ENCODE measurements at places on chromosomes 1 and 21.

DNA sequence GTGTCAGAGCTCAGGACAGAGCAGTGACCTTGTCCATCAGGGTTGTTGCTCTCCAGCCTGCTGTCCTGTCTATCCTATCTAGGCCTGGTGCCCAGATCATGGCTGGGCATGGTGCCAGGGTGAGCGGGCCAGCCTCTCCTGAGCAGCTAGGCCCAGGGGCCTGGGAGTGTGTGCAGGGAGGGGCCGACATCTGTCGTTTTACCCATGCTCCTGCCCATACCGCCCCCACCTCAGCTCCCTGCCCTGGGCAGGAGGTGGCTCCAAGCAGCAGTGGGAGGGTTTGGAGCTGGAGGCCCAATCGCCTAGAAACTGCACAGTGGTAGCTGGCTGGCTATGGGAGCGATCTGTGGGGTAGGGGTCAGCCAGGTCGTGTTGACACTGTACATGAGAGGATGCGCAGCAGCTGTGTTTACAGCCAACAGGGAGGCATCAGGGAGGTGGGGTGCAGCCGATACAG is 6.5 kb downstream of the INSRR start:
- peak; percentile 3 for DNase-seq

GRCh38 chr1:205945069-205945468 is 1.8 kb upstream of the SLC26A9 start:
- no peak for DNase-seq

GRCh38 chr1:58779059-58779754 is 4.6 kb downstream of the JUN start:
- no peak for DNase-seq

- no peak for DNase-seq
These were observed 593 bp upstream of the CD53 start for GRCh38 chr1:110872366-110872744.

GRCh38 chr1:197659171-197659570 is 116.1 kb downstream of the DENND1B start:
- no peak for DNase-seq

- DNase-seq: no peak
These were observed 181.8 kb upstream of the EDN2 start for GRCh38 chr1:41665962-41666917.

DNA sequence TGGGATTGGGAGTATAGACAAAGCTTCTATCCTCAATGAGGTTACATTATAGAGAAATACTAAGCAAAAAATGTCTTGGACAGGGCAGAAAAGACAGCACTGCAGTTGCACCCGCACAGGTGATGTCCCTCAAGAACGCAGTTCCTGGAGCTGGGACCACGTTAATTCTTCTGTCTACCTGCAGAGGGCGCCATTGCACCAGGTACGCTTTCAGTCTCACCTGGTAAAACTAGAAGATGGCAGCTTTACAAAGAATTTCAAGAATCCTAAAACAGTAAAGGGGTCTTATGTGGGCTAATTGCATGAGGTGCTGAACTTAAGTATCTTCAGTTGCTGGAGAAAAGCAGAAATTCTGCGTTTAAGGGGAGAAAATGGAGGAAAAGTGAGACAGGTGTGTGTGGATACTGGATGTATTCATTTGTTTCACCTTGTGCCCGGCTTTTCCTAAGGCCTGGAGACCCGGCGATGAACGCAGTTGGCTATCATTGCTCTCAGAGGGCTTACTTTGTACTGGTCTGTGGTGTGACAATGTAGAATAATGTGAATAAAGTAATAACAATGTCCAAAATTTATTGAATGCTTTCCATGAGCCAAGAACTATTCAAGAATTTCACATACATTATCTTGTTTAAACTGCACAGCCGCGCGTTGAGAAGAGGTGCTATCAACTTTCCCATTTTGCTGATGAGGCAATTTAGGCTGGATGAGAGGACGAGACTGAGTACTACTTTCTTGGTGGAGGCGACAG is 276.3 kb upstream of the GREM2 start:
- peak; percentile 20 for DNase-seq

DNA sequence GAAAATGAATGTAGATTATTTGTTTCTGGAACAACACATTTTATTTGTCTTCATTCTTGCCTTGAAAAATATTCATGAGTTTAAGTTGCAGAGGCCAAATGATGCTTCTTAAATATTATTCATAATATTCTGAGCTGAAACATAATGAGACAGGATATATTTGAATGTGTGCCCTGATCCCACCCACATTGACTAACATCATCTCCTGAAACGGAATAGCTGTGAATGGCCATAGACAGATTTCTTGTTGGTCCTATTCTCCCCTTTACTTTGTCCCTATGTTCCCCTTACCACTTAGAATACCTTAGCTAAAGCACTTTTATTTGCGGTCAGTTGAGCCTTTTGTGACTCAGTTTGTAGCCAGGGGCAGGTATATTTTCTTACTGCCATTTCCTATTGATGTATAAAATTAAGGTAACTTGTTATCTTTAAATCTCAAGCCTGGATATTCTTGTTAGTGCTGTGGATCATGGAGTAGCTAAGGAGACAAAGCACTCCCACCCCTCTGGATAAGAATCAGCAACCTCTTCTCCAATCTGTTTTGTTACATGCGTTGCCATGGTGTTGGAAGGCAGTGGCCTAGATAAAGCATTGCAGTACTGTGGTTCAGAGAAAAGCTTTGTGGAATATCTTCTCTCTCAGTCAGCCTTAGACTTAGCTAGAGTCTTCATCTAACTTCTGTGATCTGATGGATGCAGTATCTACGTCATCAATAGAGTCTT is 478.5 kb upstream of the DEPDC1 start:
- no peak for DNase-seq

DNA sequence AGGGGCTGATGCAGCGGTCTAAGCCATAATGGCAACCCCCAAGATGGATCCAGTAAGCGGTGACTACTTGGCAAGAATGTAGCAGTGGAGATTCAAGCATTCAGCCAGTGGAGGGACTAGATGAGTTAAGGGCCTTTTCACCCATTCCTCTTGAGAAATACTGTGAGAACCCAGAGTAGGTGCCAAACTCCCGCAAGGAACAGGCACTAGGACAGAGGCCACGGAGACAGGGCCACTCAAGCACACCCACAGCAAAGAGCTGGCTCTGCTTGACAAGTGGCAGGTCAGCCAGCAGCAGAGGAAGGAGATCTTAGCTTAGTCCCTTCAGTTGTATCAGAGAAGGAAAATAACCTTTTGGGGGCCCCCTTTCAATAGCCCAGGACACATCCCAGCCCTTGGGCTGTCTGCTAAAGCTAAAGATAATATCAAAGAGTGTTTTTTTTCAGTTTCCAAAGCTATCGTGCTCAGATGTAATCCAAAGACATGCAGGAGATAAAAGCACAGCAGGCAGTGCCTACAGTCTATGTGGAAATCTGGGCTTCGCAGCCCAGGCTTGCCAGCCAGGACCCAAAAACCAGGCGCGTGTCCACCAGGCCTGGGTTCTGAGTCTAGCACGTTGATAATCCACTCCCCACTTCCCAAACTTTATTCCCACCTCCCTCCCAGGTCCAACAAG is 62.0 kb upstream of the GOLT1A start:
- DNase-seq: no peak

GRCh38 chr1:23403735-23404486 is 20.6 kb downstream of the TCEA3 start:
- DNase-seq: peak; percentile 82

DNA sequence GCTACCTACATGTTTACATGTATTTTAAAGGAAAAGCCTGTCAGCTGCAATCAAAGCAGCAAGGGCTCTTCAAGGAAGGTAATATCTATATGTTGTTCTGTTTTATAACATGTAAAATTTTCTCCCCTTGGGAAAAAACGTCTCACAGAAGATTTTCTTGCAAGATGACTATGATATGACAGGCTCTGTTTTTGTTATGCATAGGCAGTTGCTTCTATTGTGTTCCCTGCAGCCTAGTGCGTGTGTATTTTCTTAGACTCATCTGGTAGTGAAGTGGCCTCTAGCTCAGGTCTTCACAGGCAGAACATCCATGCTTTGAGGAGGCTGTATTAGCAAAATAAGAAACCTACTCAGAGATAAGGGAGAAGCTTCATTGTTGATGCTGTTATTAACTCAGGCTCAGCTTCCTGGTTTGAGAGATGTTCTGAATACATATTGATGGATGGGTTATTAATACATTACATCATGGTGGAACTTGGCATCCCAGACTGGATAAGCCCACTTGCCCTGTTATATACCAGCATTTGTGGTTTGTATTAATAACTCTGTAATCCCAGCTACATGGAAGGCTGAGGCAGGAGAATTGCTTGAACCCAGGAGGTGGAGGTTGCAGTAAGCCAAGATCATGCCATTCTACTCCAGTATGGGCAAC is 35.8 kb downstream of the LAMC1 start:
- DNase-seq: no peak

DNA sequence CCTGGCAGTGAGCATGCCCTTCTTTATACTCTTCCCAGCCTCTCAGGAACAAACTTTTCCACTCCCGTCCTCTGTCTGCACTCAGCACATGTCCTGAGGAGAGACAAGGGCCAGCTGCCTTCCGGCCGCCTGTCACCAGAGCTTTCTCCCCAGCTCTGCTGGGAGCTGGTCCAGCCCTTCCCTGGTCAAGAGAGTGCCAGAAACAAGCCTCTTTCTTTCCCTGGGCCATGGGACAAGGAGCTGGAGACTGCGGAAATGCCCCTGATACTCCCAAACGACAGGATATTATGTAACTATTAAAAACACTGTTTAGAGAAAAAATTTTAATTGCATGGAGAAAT is 10.4 kb downstream of the LAMB3 start:
- DNase-seq: peak; percentile 89

DNA sequence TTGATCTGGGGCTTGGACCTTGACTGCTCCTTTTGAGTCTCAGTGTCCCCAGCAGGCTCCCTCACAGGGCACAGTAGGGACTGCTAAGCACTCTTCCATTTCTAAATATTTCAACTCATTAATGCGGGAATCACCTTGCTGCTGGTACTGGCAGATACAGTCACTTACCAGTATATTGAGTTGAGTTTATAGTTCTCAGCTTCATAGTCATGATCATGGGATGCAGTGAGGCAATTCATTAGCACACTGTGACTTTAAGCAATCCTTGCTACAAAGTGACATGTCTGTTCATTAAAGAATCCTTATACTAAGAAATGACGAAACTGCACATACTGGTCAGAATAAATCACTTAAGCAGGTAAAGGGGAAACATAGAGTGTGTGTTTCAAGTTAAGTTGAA is 240.8 kb downstream of the SPATA17 start:
- no peak for DNase-seq

DNA sequence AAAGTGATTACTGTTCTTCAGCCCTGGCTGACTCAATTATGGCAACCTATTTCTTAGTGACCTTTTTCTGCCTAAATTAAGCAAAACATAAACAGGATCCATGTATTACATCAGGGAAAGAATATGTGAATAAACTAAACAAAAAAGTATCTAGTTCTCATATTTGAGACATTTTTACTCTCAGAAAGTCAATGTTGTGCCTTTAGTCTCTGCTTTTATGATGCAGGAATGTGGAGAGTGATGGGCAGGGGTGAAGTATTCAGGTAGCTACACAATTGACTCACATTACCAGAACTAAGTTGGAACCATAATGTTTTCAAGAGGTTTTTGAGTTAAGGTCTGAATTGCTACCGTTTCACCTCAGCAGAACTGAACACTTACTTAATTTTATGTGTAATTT is 462.7 kb upstream of the CXADR start:
- DNase-seq: no peak

DNA sequence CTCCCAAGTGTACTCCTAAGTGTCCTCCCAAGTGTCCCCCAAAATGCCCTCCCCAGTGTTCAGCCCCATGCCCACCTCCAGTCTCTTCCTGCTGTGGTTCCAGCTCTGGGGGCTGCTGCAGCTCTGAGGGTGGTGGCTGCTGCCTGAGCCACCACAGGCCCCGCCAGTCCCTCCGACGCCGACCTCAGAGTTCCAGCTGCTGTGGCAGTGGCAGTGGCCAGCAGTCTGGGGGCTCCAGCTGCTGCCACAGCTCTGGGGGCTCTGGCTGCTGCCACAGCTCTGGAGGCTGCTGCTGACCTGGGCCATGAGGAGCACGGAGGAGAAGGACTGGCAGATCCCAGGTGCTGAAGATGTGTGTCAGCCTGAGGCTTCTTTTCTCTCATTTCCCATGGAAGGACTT is 993 bp downstream of the LCE5A start:
- no peak for DNase-seq

DNA sequence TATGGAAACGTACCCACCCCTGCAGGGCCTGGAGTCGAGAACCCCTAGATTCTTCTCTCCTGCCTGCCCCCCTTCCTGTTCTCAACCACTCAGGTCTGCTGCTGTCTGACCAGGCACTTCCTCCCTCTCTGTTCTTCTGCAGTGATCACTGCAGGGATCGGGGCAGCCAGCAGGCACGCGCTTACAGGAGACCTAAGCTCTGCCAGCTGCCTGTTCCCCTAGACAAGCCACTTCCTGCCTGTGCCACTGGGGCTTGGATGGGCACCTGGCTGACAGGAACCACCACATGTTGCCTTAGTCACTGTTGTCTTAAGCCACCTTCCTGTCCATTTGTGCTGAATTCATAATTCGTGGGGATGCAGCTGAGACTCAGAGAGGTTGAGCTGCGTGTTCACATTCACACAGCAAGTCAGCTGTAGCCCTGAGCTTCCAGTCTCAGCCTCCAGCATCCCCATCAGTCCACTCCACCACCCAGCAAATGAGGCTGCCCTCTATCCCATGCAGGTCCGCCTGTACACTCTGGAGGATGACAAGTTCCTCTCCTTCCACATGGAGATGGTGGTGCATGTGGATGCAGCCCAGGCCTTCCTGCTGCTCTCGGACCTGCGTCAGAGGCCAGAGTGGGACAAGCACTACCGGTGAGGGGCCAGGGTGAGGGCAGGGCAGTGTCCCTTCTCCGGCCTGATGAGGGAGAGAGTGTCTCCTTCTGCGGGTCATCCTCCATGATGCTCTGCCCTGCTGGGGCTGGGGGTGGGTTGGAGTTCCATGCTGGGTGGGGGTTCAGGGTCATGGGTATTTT is 18.6 kb downstream of the FAM151A start:
- DNase-seq: no peak

DNA sequence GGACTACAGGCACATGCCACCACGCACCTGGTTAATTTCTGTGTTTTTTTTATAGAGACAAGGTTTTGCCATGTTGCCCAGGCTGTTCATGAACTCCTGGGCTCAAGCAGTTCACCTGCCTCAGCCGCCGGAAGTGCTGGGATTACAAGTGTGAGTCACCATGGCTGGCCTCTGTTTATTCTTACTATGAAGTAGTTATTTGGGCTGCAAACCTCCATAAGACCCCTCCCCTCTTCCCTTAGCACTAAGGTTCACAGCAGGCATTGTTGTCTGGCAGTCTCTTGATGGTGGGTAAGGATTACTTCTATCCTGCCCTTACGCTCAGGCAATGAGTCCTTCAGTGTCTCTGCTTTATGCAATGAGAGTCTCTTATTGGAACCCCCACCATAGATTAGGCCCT is 51.8 kb downstream of the ANGPTL1 start:
- DNase-seq: no peak

- no peak for DNase-seq
These were observed 3.2 kb downstream of the PTP4A2 start for GRCh38 chr1:31934706-31935629.

Measured in midbrain (tissue), 1 donor.